GM12891 (cell line): ENCODE measurements at places on chromosomes 11 and 22.

DNA sequence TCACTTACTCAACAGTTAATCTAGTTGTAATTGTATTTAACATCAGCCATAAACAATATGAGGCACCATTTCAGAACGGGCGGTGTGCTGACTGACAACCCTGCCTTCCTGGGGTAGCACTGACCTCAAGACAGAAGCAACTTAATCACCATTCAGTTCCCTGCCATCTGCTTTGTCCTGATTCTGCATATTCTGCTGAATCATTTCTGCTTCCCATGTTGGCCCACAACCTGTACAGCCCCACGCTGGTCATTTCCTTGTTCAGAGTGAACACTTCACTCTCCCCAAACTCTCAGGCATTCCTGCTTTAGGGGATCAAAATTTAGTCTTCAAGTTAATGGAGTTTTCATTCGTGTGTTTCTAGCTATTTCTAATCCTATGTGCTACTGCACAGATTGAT lies 132.3 kb upstream of the ZBED5 start:
- no peak for DNase-seq

DNA sequence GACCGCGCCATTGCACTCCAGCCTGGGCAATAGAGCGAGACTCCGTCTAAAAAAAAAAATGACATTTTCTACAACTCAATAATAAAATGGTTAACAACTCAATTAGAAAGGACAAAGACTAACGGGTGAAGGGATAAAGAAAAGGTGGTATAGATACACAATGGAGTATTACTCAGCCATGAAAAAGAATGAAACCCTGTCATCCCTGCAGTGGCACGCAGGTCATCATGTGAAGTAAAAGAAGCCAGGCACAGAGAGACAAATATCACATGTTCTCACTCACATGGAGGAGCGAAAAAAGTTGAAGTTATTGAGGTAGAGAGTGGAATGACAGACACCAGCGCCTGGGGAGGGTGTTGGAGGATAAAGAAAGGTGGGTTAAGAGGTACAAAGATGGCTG lies 39.0 kb downstream of the WNT7B start:
- DNase-seq = no peak

DNA sequence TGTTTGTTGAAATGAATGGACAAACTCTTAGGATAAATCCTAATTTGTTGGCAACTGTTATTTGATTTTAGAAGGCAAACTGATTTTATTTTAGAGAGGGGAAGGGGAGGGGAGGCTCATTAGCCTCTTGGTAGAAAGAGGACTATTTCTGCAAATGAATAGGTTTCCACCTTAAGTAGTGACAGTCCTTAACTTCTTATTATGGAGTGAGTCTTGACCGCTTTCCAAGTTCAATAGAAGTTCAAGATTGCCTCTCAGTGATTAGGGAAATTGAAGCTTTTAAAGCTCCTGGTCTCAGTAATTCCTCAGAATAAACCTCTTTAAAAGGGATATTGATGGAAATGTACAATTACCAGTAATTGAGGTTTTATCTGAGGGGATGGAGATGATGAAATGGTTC lies 55.7 kb downstream of the PANX1 start:
- DNase-seq = no peak

GRCh38 chr11:8262552-8263108 lies 1.0 kb downstream of the LMO1 start:
- peak; percentile 63 for DNase-seq

DNA sequence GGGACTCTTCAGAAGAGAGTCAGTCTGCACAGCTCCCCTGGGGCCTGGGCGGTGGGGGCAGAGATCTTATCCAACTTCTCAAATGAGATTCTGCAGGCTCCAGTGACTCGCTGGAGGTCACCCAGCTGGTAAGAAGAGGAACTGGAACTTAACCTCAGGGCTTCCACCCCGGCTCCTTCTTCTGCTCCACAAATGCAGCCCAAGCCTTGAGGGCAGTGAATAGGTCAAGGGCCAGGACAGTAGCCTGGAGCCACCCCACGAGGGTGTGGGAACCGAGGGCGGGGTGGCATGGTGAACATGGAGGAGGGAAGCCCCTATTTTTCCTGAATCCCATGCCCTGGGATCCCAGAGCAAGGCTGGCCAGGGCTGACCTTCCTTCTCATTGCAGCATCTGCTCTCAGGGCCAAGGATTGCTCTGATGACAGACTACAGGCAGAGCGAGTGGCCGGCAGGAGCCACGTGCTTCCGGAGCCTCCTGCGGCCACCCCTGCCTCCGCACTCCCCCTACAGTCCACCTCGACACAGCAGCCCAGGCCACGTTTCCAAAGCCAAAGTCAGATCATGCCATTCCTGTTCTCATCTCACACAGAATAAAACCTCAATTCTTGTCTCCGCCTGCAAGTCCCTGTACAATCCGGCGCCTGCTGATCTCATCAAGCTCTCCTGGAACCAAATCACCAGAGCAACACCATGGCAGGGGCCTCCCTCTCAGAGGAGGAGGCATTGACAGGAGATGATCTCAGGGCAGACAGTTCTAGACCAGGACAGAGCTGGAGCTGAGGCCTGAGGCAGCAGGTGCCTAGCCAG lies 21.1 kb upstream of the UPK3A start:
- peak; percentile 74 for DNase-seq

- DNase-seq = peak; percentile 89
Measured at GRCh38 chr22:50326956-50327710, at the start of gene DENND6B. DENND6B (minus strand) TSS chr22:50327012; CDS start chr22:50326988, 24 bp downstream.

DNA sequence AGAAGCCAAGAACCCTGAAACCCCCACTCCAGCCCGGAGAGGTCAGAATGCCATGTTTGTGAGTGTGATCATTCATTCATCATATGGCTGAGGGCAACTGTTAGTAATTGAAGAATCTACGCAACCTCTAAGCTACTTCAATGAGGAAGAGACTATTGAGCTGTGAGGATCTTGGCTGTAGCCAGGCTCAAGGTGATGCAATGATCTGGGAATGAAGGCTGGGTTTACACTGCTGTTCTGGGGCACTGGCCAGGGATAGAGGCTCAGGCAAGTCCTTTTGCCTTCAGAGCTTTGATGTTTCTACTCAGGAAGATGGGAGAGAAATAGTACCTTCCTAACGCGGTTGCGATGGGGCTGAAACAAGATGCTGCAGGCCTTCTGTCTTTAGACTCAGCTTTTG lies 12.9 kb downstream of the CRYBB2 start:
- DNase-seq = no peak

GRCh38 chr11:69551963-69552362 lies 70.5 kb downstream of the LINC01488 start:
- no peak for DNase-seq

DNA sequence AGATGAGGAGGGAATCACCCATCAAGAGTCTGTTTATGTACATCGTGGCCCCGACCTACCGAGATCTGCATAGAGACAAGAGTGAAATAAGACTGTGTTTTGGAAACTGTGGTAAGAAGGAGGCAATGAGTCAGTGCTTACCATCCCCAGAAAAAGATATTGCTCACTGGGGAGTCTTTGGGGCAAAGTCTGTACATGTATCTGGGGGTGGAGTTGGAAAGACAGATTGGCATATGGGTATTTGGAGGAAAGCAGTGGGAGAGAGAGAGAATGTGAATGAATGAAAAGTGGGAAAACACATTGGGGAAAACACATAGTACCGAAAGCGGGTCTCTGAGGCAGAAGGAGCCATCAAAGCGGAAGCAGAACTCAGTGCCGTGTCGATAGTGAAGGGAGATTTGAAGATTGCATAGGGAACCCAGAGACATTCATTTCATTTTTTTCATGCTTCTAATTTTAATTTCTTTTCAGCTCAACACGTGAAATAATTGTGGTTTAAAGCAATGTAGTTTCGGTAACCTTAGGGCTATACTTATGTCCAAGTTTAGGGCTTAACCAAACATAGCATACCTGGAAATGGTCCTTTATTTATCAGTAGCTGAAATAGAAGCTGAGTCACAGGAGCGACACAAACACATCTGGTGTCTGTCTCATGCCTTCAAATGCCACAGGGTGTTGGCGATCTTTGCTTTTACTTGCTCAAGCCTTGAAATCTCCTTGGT lies 98.6 kb upstream of the CD44 start:
- DNase-seq = no peak

- DNase-seq = no peak
Measured at GRCh38 chr11:47394050-47394321, 14.4 kb upstream of the SLC39A13 start.

DNA sequence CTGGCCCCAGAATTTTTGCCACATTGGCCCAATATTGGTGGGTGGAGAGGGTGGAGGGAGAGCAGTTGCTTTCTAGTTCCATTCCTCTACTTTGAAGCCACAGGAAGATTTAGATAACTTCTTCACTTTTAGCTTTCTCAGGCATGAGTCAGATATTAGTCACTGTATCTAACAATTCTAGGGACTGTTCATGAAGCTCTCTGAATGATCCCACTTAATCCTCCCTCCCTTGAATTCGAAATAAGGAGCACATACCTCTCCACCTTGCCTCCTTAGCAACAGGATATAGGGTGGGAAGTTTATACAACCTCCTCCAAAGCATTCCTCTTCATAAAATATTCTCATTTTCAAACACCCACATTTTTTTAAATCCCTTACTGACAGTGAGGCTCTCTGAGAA lies 13.5 kb downstream of the FSHB start:
- no peak for DNase-seq

GRCh38 chr11:2612884-2613571 lies 86.8 kb downstream of the KCNQ1OT1 start:
- DNase-seq = no peak

DNA sequence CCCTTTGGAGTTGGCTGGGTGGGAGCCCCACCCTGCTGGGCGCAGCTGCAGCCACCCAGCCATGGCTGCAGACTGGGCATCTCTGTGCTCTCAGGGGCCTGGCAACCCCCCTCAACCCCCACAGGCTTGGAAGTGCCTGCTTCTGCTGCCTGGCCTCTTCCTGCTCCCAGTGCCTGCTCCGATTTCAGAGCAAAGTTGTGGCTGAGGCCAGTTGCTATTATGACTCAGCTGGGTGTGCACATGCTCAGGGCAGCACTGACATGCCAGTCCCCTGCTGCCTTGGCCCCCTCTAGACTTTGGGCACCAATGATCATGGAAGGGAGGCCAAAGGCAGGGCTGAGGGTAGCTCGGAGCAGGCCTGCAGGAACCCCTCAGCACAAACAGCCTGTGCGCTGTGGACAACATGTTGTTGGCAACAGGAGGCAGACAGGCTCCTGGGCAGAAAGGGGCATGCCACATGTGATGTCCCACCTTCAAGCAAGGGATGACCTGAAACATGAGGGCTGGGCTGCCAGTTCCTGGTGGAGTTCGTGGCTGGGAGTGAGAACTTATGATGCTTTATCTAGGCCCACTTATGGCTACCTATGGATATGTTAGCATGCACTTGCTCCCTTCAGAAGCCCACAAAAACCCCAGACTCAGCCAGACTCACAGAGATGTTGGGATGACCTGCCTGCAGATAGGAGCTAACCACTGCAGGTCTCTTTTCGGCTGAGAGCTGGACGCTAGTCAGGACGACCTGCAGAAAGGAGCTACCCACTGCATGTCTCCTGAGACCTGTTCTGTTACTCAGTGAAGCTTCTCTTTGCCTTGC lies 96.4 kb upstream of the AMOTL1 start:
- DNase-seq = no peak

- DNase-seq = no peak
Measured at GRCh38 chr11:133526790-133527189, 5.5 kb downstream of the OPCML start.

GRCh38 chr11:55697817-55698216 lies 35.8 kb downstream of the OR4C6 start:
- DNase-seq = no peak

- peak; percentile 79 for DNase-seq
Measured at GRCh38 chr11:2166091-2166851, 5.3 kb upstream of the INS start.

DNA sequence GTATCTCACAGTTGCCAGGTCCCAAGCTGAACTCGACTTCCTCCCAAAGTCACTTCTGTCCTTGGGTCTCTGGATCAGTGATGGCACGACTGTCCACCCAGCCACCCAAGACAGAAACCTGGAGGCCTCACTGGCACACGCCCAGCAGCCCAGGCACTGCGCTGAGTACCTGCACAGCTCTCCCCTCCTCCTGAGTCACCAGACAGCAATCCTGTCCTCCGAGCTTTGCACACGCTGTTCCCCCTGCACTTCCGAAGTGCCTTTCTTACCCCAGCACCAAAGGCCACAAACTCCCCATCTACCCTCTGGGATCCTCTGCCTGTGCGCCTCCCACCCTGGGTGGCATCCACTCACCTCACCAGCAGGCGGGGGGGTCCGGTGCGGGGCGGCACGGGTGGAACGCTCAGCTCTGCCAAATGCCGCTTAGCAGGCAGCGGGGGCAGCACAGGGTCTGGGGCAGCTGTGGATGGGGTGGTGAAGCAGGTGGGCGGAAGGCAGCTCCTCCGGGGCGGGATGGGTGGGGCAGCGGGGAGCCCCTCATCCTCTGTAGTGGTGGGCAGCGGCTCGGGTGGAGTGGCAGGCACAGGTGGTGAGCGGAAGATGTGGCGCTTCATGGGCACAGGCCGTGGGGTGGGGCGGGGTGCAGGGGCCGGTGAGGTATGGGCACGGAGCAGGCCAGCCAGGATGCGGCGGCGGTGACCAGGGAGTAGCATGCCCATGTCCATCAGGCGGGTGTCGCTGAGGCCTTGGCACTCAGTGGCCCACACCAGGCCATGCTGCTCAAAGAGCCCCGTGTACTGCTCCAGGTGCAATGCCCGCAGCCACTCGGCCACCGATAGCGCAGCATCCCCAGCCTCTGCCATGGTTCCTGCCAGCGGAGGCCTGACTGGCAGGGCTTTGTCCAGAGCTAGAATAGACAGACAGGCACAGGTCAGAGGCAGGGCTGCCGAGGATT lies 25.7 kb downstream of the ARAP1 start:
- DNase-seq = no peak

- no peak for DNase-seq
Measured at GRCh38 chr11:107731941-107732688, 20.3 kb upstream of the SLN start.

GRCh38 chr11:103108933-103109817 lies at the start of gene DYNC2H1:
DYNC2H1 (plus strand) TSS chr11:103109426; CDS start chr11:103109575, 149 bp downstream.
- DNase-seq = peak; percentile 73

DNA sequence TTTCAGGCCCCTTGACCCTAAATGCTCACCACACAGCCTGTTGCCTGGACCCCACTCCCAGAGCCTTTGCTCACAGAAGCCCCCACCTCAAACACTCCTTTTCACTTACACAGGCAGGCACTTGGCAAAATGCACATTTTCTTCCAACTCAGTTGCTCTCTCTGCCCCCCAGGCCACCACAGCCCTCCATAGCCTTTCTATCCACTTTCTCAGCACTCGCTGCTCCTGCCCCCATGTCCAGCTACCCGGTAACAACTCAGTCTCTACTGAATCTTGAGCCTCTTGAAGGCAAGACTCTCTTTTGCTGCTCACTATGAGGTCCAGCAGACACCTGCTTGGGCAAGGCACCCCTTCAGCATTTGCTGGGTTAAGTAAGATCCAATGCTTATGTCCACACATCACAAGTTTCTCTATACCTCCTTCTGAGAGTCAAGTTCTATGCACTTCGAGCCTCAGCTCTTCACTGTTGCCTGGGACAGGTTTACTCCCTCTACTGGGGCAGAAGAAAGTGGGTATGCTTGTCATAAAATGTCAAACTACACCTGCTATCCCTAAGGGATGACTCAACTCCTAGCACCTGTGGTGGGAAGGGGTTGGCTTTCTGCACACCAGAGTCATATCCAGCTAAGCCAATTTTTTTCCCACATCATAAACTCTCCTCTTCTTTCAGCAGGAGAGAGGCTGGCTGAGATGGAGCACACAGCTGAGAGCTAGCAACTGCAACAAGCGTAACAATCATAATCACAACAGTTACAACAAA lies 36.9 kb downstream of the MORC2 start:
- no peak for DNase-seq
